Stimulated activated CD4-positive, alpha-beta T cell treated with anti-CD3 and anti-CD28 coated beads, Interleukin-4, amount 100 ng/mL, for 48 hours (primary cell): ENCODE measurements at places on chromosomes 1 and 21.

DNA sequence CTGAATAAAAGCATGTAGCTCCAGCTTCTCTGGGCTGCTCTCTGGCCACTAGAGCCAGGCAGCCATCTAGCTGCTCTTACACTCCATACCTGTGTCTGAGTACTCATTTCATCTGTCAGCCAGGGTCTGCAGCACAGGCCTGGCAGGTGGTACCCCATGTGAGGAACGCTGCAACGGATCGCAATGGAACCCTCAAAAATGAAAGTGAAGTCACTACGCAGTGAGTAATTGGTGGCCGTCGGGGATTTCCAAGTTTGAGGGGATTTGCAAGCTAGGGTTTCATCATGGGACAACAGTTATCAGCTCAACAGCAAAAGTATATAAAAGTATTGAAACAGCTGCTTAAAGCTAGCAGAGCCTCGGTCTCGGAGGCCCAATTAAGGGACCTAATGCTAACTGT lies 186.7 kb downstream of the HFM1 start:
- no peak for DNase-seq

- no peak for DNase-seq
Observed at GRCh38 chr1:232591344-232591743, 38.6 kb downstream of the SIPA1L2 start.

DNA sequence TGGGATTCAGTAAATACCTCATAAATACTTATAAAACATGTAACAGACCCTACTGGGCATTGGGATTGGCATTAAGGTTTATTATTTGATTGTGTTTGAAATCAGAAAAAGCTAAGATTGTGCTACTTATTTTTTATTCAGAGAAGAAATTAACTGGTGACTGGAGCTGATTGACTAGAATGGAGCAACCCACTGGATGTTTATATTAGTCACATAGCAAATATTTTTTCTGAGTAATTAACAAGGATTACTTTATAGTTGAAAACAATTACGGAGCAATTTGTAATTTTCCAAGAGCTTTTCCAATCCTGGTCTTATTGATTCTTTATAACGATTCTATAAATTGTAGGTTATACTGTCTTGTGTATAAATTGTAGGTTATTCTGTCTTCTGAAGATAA lies 208.7 kb downstream of the HLX start:
- no peak for DNase-seq

DNA sequence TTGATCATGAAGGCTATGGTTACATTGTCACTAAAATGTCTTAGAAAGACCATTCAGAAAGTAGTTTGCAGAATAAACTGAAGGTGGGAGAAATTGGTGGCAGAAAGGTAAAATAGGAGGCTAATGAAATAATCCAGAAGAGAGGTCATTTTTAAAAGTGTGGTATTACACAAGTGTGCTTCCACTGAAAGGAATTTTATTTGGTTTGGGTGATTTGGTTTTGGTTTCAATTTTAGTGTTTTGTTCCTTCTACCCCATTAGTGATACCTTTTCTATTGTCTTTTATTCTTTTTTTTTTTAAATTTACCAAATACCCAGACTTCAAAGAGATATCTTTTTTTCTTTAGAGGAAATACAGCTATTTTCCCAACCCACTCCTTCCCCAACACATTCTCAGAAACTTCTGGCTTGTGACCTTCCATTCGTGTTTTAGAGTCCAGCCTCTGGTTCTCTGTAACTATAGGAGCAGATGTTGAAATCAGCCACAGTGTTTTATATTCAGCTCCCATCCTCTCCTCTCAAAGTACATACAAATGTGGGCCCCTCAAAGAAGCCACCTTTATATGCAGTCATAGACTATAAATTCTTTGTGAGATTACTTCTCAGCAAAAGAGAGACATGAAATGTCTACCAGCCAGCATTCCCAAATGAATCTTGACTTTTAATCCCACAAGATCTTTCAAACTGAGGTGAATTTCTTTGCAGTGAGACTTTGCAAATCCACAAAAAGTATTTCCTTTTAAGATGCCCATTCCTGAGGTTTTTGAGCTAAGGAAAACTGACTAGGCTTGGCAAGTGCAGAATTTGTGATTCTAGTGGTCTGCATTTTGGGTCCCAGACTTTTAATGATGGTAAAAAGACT lies 42.0 kb upstream of the PALMD start:
- no peak for DNase-seq

DNA sequence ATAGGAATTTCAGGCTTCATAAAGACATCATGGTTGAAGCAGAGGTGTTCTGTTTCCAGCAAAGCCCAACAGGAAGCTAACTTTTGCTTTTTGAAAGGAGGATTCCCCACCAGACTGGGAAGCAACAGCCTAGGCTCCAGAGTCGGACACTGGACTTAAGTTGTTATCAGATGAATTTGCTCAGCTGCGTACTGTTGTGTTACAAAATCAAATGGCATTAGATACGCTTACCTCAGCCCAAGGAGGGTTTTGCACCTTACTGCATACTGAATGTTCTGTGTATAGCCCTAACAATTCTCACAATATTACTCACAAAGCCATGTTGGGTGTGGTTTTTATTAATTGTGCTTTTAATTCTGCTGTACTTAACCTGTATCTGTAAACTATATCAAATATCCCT lies 547 bp upstream of the CHIA start:
- DNase-seq: no peak

- no peak for DNase-seq
Observed at GRCh38 chr1:224507771-224508523, 73.3 kb upstream of the WDR26 start.

DNA sequence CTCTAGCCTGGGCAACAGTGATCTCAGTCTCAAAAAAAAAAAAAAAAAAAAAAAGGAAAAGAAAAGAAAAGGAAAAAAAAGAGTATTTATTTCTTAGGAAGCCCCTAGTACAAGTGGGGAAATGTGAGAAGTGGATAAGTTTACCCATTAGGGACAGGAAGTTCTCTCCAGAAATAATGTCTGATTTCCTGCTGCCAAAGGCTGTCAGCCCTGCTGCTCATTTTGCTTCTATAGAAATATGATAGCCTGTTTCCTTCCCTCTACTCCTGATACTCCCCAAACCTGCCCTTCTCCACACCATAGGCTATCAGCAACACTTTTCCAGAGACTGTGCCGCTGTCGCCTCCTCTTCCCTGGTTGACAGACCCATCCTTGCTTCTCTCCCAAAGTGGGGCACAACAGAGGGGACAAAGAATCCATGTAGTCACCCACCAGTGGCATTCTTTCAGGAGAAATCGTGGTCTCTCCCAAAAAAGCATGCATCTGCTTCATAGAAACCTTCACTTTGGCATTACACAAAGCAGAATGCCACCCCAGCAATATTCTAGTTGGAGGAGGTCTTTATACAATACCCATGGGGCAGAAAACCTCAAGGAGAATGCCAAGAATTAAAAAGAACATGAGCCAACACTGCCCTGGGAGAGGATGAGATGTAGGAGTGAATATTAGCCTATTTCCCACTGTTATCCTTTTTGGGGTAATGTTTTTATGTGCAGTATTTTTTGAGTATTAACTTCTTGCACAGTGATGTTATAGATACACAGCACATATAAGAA lies 166.3 kb upstream of the NR5A2 start:
- DNase-seq: no peak

- no peak for DNase-seq
Observed at GRCh38 chr21:44267655-44268142, 6.0 kb upstream of the DNMT3L start.
